ENCODE measurements at places on chromosomes 1 and 21.
A peak's percentile ranks its signal among the peaks of the same experiment; 100 is the strongest.

DNA sequence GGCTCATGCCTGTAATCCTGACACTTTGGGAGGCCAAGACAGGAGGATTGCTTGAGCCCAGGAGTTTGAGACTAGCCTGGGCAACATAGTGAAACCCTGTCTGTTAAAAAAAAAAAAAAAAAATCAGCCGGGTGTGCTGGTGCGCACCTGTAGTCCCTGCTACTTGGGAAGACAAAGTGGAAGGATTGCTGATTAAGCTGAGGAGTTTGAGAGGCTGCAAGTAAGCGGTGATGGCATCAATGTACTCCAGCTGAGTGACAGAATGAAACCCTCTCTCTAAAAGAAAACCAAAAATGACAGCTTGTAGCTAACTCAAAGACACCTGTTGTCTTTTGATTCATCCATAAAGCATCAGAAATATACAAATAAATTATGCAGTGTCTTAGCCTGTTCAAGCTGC is 31.8 kb downstream of the SIPA1L2 start:
- no peak for DNase-seq

DNA sequence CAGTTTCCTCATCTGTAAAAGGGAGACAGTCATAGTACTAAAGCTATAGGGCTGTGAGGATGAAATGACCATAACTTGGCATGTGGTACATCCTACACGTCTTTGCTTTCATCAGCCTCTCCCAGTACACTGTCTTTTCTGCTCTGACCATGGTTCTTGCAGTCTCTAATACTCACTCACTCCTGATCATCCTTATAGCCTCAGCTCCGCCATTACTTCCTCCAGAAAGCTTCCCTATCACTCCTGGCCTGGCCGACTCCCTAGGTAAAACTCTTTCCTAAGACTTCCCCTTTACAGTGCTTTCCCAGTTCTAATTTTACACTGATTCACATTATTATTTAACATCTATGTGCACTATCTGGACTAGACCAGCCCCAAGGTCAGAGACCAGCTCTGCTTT is 5.0 kb upstream of the MRPL24 start:
- DNase-seq, result no peak

GRCh38 chr1:151975311-151976014 is 18.2 kb downstream of the S100A10 start:
- no peak for DNase-seq

DNA sequence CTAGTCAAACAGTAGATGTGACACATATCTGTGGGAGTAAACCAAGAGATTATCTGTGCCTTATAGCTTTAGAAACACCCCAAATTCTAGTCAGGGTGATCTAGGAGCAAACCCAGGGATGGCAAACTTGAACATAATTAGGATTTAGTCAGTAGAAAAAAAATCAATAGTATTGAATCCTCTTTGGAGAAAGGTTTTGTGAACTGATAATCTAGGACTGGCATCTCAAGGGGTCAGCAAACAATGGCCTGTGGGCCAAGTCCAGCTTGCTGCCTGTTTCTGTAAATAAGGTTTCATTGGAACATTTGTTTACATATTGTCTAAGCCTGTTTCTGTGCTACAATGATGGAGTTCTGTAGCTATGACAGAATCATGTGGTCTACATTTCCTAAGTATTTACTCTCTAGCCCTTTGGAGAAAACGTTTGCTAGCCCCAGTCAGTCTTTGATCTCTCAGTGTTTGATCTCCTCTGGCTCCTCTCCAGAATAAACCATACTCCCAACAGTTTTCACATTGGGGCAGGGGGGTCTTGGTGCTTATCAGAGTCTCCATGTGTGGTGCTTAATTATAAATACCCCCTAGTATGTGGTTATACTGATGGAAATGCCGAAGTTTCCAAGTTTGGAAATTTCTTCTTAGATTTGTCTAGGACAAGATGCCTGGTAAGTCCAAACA is 385.8 kb downstream of the NTNG1 start:
- DNase-seq, result no peak

GRCh38 chr1:165056914-165057313 is 299.6 kb downstream of the LMX1A start:
- peak; percentile 50 for DNase-seq

DNA sequence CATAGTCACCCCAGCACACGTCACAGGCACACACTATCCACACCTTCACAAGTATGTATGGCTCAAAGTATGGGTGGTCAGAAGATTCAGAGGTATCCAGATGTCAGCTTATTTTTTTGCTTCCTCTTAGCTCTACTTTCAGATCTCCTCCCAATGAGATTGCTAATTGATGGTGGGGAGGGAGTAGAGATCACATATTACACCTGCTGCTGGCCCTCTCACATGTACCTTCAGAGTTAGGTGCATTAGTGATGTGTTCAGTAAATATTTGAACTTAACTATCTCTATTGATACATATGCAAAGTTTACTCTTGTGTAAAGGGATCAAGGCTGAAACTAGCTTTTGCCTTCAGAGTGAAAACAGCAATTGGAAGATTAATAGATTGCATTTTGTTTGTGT is 262.6 kb downstream of the PCP4 start:
- DNase-seq, result peak; percentile 11

DNA sequence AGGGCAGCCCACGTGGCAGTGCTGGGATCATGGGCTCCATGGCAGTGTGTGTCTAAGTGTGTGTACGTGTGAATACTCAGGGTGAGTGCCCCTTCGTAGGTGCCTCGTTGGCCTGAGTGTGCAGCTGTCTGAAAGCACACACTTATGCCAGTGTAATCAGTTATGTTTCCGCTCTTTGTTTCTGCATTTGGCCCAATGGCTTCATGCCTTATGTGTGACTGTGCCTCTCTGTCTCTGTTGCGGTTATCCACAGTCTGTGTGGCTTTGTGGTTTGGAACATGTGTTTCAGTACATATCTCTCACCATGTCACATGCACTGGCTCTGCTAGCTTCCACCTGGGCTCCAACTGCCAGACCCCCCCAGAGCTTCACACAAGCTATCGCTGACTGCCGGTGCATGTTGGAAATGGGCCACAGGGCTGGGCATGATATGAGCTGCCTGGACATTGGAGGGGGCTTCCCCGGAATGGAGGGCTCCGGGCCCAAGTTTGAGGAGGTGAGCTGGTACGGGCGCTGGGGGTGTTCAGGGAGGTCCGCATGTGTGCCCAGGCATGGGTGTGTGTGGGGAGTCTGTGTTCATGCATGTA is 70.3 kb upstream of the TINAGL1 start:
- DNase-seq, result no peak

DNA sequence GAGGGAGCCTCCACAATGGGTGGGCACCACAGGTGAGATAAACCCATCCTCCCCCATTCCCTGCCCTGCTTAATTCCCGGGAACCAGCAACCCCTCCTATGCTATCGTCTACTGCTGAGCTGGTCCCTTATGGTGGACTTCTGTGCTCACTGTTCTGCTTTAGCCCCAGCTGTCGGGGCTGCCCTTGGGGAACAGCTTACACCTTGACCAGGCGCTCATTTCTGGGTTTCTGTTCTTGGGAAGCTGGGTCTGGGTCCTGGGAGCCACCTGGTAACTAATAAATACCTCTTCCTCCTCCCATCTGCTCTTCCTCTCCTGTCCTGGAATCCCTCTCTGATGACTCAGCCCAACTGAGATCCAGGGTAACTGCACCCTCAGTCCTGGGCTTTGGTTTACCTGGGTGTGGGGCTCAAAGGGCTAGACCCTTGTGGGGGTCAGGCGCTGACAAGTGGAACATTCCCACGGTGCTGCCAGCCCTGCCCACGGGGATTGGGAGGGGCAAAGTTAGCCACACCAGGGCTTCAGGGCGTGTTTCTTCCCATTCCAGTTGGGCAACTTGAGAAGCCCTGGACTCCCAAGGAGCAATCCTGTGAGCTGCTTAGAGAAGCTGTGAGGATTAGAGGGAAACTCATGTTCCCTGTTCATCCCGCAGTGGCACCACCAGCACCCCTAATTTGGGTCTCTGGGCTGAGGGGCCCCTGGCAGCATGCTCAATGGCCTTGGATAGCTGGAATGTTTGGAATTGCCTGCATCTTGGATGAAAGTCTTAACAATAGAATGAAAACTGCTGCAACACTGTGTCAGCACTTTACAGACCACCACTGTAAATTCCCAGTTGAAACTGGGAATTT is 1.6 kb downstream of the PCAT6 start:
- no peak for DNase-seq

All from COR-L47 (cell line).